ENCODE measurements at places on chromosomes 4 and X. TPM values are rescaled to one million over a fixed set of nuclear protein-coding genes. Genes with fewer than 3 reads are reported as not detected.

CTAG1A gene
- not detected for total RNA-seq

SLIT2 gene
- 24.1 TPM for total RNA-seq

SMIM31 gene
- not detected for total RNA-seq

KCNIP4 gene
- total RNA-seq: not detected

RIPPLY1 gene
- not detected for total RNA-seq

TSPAN7 gene
- 1.5 TPM for total RNA-seq

MORC4 gene
- 13.0 TPM for total RNA-seq

NAT8L gene
- 0.36 TPM for total RNA-seq

ADH1B gene
- 31.3 TPM for total RNA-seq

GPR34 gene
- not detected for total RNA-seq

NUDT10 gene
- total RNA-seq: 0.18 TPM

LDB2 gene
- total RNA-seq: 9.9 TPM

RXFP1 gene
- 0.36 TPM for total RNA-seq

ETDA gene
- not detected for total RNA-seq

RAB28 gene
- 15.7 TPM for total RNA-seq

PCYT1B gene
- total RNA-seq: 0.97 TPM

TMEM175 gene
- total RNA-seq: 16.7 TPM

UCHL1 gene
- 464 TPM for total RNA-seq

OTUD5 gene
- total RNA-seq: 32.9 TPM

TMEM156 gene
- 0.18 TPM for total RNA-seq

SPATA4 gene
- not detected for total RNA-seq

PIGA gene
- 4.5 TPM for total RNA-seq
